Right renal cortex interstitium (tissue), 3 donors: ENCODE measurements at places on chromosomes 16 and 17.

DNA sequence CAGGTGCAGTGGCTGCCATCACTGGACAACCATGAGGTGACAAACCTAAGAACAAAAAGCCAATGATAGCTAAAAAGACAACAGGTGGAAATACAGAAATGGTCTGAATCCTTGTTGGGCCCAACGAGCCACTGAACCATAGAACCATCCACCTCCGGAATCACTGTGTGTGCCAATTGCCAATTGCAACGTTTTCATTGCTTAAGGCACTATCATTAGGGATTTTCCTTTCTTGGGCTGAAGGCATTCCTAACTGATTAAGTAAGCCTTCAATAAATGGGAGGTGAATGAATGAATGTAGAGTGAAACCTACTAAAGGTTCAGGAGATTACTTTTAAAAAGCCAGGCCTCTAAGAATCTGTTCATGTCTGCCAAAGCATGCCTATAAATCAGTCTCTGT lies 3.6 kb downstream of the USP31 start:
- DNase-seq = no peak

DNA sequence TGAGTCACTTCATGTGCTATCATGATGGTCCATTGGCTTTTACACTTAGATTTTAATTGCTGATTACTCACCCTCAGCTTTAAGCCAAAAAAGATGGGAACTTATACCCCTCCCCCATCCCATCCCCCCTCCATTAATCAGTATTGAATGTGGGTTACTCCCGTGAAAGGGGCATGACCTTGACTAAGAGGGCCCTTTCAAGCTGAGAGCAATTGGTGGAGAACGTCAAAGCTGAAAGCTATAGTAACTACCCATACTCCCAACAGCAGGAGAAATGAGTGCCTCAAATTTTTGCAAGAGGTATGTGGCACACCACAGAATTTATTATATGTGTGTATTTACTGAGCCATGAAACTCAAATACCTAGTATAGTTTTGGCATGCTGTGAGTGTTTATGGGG lies 99.7 kb upstream of the CDH8 start:
- DNase-seq = no peak

- DNase-seq = no peak
Measured at GRCh38 chr17:20200016-20200795, 191.0 kb downstream of the SPECC1 start.

DNA sequence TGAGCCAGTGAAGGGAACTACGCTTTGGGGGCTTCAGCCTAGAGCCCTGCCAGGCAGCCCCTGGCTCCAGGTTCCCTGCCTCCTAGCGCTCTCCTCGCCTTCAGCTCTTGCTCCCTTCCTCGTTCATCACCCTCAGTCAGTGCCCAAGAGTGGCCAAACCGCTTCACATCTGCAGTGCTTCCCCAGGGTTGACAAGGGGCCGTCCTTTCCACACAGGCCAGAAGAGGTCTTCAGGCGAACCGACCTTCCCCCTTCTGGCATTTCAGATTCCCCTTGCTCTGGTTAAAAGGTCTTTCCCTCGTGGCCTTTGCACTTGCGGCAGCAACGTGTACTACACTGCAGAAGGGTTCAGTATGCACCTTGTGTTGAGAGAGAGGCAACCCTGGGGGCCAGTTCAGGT lies 4.1 kb downstream of the RASD1 start:
- no peak for DNase-seq

DNA sequence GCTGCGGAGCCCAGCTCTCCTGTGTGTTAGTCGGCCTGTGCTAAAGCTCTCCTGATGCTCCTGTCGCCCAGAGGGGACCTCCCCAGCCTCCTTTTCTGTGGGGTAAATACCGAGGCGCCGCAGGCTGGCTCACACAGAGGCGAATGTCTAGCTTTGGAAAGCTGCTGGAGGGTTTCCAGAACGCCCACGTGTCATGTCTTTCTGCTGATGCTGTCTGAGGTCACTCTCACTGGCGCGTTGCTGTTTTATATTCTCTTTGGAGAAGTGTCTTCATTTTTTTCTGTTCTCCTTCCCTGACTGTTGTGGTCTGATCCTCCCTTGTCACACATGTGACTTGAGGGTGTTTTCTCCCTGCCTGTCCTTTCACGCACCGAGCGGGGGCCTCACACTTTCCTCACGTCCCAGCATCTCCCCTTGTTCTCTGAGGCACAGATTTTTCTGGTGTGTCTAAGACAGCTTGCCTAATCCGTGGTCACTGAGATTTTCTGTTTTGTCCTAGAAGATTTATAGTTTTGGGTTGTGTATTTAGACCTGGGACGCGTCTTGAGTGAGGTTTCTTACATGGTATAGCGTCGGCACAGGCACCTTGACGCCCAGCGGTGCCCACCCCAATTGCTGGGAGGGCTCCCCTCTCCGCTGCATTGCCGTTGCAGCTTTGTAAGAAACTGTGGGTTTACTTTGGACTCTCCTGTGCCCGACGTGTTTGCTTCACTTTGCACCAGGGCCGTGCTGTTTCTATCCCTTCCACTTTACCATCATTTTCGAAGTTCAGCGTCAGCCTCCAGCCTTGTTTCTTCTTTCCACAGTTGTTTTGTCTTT lies 92.1 kb upstream of the ZNF750 start:
- DNase-seq = no peak

DNA sequence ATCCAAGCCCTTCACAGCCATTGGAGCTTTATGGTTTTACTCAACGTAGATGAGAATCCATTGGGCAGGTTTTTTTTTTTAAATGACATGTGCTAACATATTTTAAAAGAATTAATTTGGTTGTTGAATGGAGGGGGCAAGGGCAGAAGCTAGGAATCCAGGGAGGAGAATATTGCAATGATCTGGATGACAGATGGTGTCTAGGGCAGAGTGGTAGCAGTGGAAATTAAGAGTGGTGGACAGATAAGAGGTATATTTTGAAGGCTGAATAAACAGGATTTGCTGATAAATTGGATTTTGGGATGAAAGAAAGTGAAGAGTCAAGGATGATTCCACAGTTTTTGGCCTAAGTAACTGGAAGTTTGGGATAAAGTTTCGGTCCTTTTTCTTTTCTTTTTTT lies 54.8 kb upstream of the DHX40 start:
- DNase-seq = no peak

- no peak for DNase-seq
Measured at GRCh38 chr17:54983260-54983659, 14.7 kb downstream of the STXBP4 start.

DNA sequence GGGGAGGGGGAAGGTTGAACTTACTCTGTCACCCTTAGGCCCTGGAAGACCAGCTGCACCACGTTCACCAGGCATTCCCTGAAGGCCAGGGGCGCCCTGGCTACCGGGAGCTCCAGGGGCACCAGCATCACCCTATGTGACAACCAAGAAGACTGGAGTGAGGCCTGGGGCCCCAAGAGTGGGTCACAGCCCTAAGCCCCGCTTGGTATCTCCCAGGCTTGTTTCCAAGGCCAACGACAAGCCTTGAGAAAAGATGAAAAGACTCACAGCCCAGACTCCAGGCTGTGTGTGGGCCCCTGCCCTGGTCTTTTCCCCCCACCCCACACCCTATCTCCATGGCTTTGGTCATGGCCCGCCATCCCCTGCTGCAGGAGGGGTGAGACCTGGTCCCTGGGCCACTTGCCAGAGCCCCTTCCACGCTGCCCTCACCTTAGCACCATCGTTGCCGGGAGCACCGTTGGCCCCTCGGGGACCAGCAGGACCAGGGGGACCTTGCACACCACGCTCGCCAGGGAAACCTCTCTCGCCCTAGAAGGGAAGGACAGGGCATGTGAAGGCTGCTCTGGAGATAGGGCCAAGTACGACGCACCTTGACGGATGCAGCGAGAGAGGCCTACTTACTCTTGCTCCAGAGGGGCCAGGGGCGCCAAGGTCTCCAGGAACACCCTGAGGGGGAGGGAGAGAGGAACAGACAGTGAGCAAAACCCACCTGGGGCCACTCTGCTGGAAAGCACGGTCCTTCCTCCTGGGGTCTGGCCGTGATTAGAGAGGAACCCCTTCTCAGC lies 9.9 kb downstream of the COL1A1 start:
- DNase-seq = no peak

GRCh38 chr16:55508271-55508921 lies 476 bp upstream of the LPCAT2 start:
- no peak for DNase-seq

DNA sequence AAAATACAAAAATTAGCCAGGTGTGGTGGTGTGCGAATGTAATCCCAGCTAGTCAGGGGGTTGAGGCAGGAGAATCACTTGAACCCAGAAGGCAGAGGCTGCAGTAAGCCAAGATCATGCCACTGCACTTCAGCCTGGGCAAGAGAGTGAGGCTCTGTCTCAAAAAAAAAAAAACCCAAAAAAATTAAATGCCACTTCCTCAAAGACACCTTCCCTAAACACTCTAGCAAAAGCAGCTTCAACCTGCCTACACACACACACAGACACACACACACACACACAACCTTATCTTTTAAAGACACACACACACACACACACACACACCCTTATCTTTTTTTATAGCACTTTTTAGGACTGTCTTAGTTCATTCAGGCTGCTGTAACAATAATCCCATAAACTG lies 201.7 kb upstream of the PSMD7 start:
- DNase-seq = no peak

DNA sequence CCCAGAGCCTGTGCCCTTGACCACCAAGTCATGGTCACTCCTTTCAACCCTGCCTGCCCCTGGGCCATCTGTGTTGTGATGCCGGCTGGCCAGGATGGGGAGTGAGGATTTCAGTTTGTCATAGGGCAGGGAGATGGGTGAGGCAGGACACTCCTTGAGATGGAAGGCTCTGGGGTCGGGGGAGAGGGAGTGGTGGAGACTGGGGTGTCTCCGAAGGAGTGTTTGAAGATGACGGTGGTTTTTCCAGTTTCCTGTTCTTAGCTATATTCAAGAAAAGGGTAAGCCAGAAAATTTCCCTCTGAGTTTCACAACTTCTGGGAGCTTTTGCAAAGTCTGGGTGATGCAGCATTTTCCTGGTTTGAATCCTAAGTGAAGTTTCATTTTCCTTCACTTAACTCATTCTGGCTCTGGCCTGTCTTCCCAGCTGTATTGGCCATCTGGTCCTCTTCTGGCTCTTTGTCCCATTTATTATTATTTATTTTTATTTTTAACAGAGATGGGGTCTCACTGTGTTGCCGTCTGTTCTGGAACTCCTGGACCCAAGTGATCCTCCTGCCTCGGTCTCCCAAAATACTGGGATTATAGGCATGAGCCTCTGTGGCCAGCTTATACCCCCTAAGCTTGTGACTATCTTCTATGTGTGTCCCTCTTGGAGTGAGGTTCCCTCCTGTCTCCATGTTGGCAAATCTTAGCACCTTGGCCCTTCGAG lies 27.7 kb downstream of the ABCC1 start:
- DNase-seq = no peak

DNA sequence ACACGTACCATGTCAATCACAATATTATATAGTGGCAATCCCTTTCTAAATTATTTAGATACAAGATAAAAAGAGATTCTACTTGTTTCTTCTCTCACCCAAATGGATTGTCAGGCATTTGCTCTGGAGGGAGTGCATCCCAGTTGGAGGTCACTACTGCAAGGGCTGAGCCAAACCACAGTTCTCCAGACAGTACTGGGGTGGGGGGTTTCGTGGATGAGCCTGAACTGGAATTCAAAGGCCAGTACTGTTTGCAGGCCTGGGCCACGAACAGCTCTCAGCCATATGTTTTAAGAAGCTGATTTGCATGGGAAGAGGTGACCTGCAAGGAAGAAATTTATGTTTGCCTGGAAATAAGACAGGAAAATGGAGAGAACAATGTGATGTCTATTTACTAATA lies 314.9 kb downstream of the PMP22 start:
- no peak for DNase-seq

GRCh38 chr16:2235695-2236336 lies 428 bp upstream of the DNASE1L2 start:
- DNase-seq = no peak

DNA sequence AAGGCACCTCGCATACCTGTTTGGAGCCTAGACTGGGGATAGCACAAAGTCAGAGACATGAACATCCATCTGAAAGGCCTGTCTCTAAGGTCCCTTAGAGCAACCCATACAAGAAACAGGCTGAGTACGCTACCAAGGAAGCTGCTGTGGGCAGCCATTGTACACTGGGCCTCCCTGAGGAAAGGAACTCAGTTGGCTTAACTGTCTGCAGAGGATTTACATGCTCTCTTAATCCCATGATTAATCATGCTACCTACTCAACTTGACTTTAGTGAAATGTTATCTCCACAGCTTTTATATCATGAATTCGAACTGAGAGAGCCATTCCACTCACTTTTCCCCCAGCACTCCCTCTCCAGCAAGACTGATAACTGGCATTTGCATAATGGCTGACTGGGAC lies 26.0 kb downstream of the PHLPP2 start:
- no peak for DNase-seq

DNA sequence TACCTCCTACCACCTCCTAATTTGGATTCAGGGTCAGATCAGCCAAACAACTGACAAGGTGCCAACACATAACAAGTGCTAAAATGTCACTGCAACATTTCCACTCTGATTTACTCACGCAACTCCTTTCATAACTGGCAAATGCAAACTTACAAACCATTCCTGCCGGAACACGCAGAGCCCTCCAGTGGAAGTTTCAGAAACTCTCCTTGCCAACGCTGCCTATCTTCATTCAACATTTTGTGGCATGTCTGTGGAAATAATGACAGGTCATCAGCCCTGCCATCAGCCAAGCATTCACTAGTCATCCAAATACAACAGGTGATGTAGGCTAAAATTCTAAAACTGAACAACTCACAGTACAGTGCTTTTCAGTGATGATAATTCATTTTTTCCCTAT lies 37.7 kb upstream of the OR3A1 start:
- DNase-seq = no peak

- no peak for DNase-seq
Measured at GRCh38 chr16:85863384-85863774, 35.6 kb upstream of the IRF8 start.

- no peak for DNase-seq
Measured at GRCh38 chr16:4703906-4704305, 10.5 kb downstream of the NUDT16L1 start.

- DNase-seq = no peak
Measured at GRCh38 chr17:67642488-67642887, 75.2 kb upstream of the NOL11 start.

DNA sequence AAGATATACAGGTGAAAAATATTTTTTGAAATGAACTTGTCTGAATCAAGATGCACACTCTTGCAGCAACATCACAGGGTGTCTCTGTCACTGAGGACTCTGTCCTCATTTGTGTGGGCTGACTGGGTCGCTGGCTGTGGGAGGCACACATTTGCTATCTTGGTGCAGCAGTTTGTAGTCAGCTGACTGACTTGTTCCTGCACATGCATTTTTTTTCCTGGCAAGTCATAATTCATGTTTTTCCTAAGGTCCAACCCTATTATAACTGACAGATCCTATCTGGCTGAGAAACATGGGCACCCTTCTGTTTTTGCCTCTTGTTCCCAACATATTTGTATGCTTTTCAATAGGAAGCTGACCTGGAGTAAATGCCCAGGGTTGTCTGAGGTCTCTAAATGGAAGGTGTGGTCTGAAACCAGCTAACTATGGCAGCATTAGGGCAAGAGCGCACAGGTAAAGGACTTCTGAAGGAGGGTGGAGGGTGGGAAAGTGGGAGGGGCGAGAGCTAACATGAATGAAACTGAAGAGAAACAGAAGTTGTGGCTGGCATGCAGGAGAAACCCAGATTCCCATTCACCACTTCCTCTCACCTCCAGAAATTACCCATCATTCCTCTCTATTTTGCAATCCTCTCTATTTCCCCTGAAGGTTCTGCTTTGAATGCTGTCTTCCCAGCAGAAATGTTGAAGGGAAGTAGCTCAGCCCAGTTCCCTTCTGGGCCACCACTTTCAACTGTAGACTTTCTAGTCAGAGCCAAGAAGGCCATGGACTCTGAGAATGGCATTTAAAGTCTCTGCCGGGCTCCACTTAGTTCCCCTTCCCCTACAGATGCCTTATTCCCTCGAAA lies 166.1 kb downstream of the PRKCA start:
- no peak for DNase-seq
